ENCODE measurements at places on chromosomes 16 and 17.

- peak; percentile 71 for DNase-seq
Measured at GRCh38 chr16:87806641-87807546, 41.1 kb upstream of the KLHDC4 start.

GRCh38 chr17:72413077-72414031 is 292.5 kb downstream of the SOX9 start:
- no peak for DNase-seq

DNA sequence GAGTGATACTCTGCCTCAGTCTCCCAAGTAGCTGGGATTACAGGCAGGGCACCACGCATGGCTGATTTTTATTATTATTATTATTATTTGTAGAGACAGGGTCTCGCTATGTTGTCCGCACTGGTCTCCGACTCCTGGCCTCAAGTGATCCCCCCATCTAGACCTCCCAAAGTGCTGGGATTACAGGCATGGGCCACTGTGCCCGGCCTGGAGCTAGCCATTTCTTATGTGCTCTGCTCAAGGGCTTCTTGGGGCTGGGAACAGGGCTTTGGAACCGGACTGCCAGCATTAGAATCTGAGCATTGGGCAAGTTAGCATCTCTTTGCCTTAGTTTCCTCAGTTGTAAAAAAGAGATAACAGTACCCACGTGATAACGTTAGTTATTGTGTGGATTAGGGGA is 111.3 kb downstream of the C16orf78 start:
- DNase-seq = no peak

DNA sequence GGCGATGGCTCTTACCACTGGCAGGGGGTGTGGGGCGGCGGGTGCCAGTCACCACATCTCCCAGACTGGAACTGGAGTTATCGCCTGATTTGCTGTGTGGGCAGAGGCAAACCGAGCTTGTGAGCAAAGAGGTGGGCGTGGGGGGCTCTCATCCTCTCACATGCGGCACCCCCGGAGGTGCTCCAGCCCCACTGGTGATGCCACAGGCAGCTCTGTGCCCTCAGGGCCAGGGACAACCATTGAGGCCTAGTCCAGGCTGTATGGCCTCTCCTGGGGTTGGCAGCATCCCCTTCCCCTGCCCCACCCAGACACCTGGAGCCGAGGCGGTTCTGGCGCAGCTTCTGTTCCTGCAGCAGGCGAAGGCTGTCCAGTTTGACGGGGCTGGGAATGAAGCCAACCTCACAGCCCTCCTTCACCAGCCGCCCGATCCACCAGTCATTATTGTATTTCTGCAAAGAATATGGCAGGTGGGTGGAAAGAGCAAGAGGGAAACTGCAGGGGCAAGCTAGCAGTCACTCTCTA is 10.9 kb downstream of the CACNB1 start:
- no peak for DNase-seq

- peak; percentile 15 for DNase-seq
Measured at GRCh38 chr16:19001788-19002187, 18.1 kb downstream of the TMC7 start.

GRCh38 chr16:521381-522210 is 5.9 kb upstream of the CAPN15 start:
- no peak for DNase-seq

DNA sequence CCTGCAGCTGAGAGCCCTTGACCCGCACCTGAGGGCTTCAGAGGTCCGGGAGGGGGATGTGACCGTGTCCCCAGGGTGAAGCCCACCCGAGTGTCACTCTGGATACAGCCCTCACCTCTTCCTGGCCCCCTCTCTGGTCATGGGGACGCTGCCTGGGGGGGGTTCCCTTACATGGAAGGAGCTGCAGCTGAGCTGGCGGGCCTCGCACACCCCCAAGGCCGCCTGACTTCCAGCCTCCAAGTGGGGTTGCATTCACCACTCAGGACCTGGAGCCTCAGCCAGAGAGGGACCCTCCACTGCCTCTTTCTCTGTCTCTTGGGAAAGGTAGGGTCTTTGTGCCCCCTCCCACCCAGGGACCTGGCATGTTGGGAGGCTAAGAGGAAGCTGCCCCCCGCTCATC is 284.6 kb downstream of the SEC14L1 start:
- DNase-seq = no peak

DNA sequence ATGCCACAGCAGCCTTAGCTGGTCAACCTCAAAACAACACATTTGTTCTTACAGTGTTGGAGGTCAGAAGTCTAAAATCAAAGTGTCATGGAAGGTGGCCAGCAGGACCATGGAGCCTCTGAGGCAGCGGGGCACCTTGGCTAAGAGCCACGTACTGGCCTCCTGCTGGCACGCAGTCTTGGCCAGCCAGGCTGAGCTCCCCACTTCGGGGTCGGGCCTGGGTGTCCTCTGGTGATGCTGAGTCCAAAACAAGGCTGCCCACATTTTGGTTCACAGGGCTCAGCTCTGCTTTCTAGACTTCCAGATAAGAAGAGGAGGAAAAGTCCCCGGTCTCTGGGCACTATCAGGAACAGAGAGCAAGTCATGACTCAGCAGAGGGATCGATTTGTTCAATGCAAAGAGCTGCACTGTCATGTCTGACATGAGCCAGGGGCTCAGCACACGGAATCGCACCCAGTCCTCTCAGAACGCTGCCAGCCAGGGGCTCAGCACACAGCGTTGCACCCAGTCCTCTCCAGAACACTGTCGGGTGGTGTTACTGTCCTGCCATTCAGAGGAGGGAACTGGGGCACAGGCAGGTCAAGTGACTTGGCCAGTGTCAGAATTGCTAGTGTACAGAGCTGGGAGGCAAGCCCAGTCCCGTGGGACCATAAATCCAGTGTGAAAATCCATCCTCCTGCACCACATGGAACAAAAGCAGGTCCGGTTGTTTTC is 2.5 kb downstream of the LGALS9 start:
- no peak for DNase-seq

GRCh38 chr17:42362245-42362961 is 25.8 kb downstream of the STAT3 start:
- DNase-seq = no peak

- no peak for DNase-seq
Measured at GRCh38 chr17:42146911-42147607, 7.7 kb downstream of the RAB5C start.

- DNase-seq = peak; percentile 22
Measured at GRCh38 chr17:30520882-30521281, 43.7 kb downstream of the GOSR1 start.

GRCh38 chr17:48609759-48610281 is 997 bp downstream of the HOXB7 start:
- DNase-seq = peak; percentile 10

GRCh38 chr16:51752438-51752995 is 601.4 kb upstream of the SALL1 start:
- DNase-seq = no peak
